Germinal center (tissue), 1 donor: ENCODE measurements at places on chromosomes 4 and X.

- DNase-seq, result no peak
Measured at GRCh38 chr4:184114431-184114830, 103.2 kb downstream of the ENPP6 start.

DNA sequence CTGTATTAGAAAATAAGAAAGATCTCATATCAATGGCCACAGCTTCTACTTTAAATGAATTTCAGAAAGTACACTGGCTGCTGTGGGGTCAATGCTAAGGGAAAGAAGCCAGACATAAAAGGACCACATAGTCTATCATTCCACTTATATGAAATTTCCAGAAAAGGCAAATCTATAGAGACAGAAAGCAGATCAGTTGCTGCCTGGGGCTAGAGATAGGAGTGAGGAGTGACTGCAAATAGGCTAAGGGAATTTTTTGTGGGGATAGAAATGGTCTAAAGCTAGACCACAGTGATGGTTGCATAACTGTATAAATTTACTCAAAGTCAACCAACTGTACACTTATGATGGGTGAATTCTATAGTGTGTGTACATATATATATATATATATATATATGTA, 8.3 kb downstream of the GAB3 start:
- no peak for DNase-seq

GRCh38 chrX:45850197-45850774, 649.6 kb upstream of the DIPK2B start:
- no peak for DNase-seq

- DNase-seq, result no peak
Measured at GRCh38 chrX:153245288-153245731, 66.2 kb downstream of the MAGEA1 start.

DNA sequence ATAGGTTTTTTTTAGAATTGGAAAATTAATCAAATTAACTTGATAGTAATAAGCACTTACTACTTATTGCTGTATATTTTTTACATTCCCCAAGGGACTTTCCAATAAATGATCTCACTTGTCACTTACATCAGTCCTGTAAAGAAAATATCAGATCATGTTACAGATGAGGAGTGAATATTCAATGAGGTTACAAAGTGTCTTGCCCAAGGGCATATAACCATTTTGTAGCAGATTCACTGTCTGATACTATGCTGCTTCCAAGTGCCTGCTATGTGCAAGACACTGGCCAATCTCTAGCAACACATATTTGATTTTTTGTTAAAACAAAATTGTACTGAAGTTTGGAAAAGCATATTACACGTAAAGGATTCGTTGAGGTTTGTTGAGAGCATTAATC, 1287.7 kb downstream of the FAM133A start:
- DNase-seq, result no peak

- no peak for DNase-seq
Measured at GRCh38 chr4:89753601-89754066, 83.3 kb downstream of the SNCA start.

- DNase-seq, result no peak
Measured at GRCh38 chr4:14293582-14293981, 666.1 kb upstream of the BOD1L1 start.

GRCh38 chrX:23644744-23645143, 22.5 kb upstream of the PRDX4 start:
- no peak for DNase-seq

DNA sequence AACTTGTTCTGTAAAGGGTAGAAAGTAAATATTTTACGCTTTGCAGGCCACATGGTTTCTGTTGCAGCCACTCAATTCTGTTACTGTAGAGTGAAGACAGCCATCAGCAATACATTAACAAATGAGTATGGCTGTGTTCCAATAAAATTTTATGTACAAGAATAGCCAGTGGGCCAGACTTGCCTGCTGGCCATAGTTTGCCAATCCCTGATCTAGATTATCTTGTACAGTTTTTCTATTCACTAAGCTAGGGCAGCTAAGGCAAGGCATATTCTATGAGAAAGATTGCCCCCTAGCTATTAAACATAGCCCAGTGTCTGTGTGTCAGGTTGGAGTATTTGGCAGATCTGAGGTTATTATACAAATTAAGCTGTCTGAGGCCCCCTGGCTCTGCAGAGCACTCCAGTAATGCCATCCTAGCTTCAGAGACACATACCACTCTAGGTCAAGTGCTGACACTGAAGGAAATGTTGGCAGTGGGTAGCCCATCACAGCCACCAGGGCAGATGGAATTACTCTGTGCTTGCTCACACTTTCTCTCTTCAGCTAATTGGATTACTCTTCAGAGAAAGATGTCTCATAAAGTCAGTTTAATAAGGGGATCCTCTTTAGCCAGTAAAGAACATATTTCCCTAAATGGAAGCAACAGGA, 40.7 kb downstream of the MTTP start:
- no peak for DNase-seq

GRCh38 chr4:54427826-54428225, 198.7 kb downstream of the PDGFRA start:
- no peak for DNase-seq

DNA sequence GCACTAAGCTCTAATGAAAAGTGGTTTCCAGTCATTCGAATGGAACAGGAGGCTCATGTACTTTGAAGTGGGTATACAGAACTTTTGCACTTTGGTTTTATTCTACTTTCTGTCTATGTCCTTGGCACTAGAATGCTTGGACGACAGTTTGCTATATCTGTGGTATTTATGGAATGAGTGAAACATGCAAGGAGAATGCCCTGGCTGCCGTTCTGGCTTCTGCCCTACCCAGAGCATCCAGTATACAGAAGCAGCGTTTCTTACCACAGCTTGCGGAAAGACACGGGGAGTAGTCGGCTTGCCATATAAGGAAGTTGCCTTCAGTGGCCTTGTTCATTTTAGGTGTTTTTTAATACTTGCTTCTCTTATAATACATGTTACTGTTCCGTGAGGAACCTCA, 98.0 kb downstream of the TBL1X start:
- DNase-seq, result no peak
